Ascending aorta (tissue), 2 donors: ENCODE measurements at places on chromosomes 7 and 10. TPM values are rescaled to one million over a fixed set of nuclear protein-coding genes. Genes with fewer than 3 reads are reported as not detected.

DNA sequence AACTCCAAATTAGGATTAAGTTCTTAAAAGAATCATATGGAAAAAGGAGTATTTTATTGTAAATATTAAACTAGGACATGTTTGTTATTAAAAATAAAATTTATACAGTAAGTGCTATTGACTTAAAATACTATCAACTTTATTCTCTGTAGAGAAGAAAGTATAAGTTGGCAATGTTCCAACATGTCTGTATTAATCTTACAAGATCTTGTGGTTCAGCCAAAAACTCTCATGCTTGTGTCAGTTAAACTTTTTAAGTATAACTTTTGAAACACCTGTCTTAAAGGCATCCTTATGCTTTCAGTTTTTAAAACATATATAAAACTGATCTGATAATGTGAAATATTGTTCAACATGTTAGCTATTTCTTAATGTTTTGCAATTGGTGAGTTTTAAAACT lies 160.7 kb downstream of the ZEB1 start:
- no peak for DNase-seq
- H3K4me3 ChIP-seq = no peak overlapping the region
- no peaks in the 10 kb centered on the region for H3K36me3 ChIP-seq
- H3K4me1 ChIP-seq = no peaks in the 10 kb centered on the region
- no peaks in the 10 kb centered on the region for H3K27me3 ChIP-seq

ESYT2 gene
- 102 TPM for total RNA-seq

DNA sequence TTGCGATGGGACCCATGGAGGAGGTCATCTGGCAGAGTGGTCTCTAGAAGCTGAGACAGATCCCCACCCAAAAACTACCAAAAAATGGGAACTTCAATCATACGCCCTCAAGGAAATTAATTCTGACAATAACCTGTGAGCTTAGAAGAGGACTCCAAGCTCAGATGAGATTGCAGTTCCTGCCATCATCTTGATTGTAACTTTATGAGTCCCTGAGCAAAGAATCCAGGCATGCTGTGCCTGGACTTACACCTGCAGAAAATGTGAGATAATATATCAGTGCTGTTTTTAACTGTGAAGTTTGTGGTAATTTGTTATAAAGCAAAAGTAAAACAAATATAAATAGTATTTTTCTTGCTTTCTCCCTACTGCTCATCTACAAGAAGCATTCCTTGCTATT lies 299.6 kb upstream of the MBL2 start:
- H3K27me3 ChIP-seq = no peaks in the 10 kb centered on the region
- H3K4me1 ChIP-seq = no peaks in the 10 kb centered on the region
- no peak overlapping the region for H3K4me3 ChIP-seq
- no peak overlapping the region for H3K27ac ChIP-seq
- no peaks in the 10 kb centered on the region for H3K36me3 ChIP-seq
- no peak for DNase-seq

GRCh38 chr10:18699849-18700840 lies 40.9 kb downstream of the ARL5B start:
- no peaks in the 10 kb centered on the region for H3K27me3 ChIP-seq
- no peaks in the 10 kb centered on the region for H3K36me3 ChIP-seq
- no peak overlapping the region for H3K27ac ChIP-seq

COA1 gene
- 16.3 TPM for total RNA-seq

- no peak overlapping the region for H3K27ac ChIP-seq
- H3K4me1 ChIP-seq = no peaks in the 10 kb centered on the region
- no peak for DNase-seq
These were observed 62.7 kb downstream of the ADRA2A start for GRCh38 chr10:111139567-111139966.

DNA sequence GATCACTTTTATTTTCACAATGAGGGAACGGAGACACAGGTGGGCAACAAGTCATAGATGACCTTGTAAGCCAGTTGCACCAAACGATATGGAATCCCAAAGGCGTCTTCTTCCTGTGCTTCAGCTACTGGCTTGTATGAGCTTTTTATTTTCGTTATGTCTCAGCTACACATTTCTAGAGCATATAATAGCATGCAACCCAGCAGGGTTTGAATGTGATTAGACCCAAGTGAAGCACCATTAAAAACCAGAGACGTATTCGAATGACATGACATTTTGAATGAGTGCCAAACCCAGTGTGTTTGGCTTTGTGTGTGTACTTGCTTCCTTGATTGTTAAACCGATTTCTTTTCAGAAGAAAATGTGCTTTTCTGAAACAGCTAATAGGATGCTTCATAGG lies 963.2 kb upstream of the CELF2 start:
- no peak overlapping the region for H3K27ac ChIP-seq

DNA sequence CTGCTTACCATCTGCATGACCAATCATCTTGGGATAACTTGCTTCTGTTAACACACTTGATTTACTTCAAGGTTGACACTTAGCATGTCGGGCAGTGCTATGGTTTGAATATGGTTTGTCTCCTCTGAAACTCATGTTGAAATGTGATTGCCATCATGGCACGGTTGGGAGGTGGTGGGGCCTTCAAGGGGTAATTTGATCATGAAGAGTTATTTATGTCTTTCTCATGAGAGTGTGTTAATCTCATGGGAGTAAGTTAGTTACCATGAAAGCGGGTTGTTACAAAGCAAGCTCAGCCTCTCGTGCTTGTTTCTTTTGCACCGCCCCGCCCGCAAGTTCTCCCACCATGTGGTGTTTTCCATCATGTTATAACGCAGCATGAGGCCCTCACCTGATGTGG lies 163.6 kb downstream of the DOCK4 start:
- H3K27ac ChIP-seq = no peak overlapping the region
- no peaks in the 10 kb centered on the region for H3K4me1 ChIP-seq
- no peaks in the 10 kb centered on the region for H3K36me3 ChIP-seq
- no peak overlapping the region for H3K4me3 ChIP-seq
- no peak for DNase-seq

CALD1 gene
- total RNA-seq = 352 TPM
